Stimulated activated CD8-positive, alpha-beta memory T cell treated with anti-CD3 and anti-CD28 coated beads, Interleukin-2, amount 100 ng/mL, for 1 hour (primary cell): ENCODE measurements at places on chromosomes 12 and 14.

GRCh38 chr12:111230649-111231048, 138.2 kb downstream of the PHETA1 start:
- no peak for DNase-seq

DNA sequence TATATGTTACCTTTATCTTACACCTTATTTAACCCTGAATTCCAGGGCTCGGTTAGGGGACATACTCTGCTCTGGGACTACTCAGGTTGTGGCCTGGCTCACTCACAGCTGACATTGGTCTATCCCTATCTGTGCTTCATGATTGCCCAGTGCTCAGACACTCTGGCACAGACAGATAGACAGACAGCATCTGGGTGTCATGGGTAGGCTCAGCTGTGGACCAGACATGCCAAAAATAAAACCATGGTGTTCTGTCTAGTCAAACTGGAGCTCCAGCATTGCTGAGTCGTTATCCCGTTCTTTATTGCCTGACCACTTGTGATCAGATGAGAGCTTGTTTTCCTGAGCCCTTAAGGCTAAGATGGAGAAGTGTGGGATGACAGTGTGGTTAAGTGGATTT, 29.0 kb downstream of the FBXW8 start:
- DNase-seq: no peak

GRCh38 chr12:71009430-71010142, 89.0 kb upstream of the PTPRR start:
- DNase-seq: no peak

DNA sequence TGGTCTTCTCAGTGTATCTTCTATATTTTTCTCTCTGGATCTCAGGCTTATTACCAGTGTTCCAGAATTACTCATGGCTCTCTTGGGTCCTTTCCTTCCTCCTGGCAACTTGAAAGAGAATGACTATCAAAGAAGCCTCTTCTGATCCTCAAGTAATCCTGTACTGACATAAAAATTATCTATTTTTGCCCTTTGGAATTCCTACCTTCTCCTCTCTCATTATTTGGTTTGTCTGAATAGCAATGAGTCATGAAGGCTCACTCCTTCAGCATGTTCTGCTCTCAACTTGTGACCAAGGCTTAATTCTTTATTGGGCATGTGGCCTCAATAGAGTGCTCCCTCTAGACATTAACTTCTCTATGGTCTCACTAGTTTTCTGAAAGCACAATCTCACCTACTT, 553.6 kb upstream of the ATP2B1 start:
- DNase-seq: no peak

DNA sequence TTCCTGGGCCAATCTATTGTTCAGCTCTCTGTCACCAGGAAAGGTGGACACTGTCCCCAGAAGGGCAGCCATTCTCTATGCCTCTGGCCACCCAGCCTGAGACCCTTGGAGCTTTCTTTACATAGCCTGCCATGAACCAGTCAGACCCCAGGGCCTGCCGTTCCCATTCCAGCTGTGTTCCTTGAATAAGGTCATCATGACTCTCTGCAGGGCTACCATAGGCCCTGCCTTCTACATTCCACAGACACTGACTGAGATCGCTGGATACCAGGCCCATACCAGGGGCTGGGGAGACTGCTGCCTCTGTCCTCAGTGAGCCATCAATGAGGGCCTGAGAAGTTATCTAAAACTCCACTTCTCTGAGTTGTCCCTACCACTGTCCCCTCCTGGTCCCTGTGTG, 75.5 kb downstream of the SYNE3 start:
- no peak for DNase-seq

DNA sequence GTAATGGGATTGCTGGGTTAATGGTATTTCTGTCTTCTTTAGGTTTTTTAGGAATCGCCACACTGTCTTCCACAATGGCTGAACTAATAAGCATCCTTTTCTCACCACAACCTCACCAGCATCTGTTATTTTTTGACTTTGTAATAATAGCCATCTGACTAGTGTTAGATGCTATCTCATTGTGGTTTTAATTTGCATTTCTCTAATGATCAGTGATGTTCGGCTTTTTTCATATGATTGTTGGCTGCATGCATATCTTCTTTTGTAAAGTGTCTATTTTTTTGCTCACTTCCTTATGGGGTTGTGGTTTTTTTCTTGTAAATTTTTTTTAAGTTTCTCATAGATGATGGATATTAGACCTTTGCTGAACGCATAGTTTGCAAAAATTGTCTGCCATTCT, 377.9 kb downstream of the GALC start:
- DNase-seq: no peak

- DNase-seq: no peak
Measured at GRCh38 chr12:18824287-18824686, 86.4 kb downstream of the CAPZA3 start.

- DNase-seq: no peak
Measured at GRCh38 chr14:68730348-68730747, 62.5 kb downstream of the ZFP36L1 start.

DNA sequence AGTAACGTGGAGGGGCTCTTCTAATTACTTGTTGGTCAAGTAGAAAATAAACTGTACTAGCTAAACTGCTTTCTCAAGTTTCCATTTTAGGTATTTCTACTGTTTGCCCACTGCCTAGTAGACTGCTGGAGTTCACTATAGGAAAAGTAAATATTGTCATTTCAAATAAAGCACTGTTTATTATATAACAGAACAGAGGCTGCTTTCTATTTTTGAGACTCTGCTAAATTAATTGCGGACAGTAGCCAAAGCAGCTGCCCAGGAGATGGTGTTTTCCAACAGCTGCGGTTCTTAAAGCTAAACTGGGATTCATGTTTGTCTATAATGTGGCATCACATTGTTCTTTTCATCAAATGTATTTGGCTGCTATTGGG, 15.9 kb upstream of the SIX1 start:
- no peak for DNase-seq

DNA sequence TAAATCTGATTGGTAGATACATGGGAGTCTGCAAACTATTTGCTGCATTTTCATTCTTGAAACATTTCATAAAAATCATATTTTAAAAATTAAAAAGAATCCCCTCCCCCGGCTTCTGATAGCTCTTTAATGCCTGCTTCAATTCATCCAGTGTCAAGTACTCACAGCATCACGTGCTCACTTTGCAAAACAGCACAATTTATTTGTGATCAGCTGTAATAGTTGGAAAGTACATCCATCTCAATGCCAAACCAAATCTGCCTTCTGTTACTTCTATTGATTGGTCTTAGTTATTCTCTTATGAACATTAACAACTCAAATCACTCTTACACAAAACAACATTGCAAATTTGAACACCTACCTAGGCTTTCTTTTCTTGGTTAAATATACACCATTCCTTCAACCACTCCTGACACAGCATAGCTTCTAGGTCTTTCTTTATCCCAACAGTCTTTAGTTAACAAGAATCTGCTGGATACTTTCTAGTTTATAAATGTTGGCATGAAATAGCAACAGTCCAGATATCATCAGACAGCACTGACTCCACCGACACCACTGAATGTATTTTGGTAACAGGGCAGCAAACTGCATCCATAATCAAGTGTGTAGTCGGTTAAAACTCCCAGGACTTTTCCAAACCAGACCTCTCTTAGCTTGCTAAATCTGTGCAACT, 58.0 kb downstream of the PARP11 start:
- DNase-seq: no peak

DNA sequence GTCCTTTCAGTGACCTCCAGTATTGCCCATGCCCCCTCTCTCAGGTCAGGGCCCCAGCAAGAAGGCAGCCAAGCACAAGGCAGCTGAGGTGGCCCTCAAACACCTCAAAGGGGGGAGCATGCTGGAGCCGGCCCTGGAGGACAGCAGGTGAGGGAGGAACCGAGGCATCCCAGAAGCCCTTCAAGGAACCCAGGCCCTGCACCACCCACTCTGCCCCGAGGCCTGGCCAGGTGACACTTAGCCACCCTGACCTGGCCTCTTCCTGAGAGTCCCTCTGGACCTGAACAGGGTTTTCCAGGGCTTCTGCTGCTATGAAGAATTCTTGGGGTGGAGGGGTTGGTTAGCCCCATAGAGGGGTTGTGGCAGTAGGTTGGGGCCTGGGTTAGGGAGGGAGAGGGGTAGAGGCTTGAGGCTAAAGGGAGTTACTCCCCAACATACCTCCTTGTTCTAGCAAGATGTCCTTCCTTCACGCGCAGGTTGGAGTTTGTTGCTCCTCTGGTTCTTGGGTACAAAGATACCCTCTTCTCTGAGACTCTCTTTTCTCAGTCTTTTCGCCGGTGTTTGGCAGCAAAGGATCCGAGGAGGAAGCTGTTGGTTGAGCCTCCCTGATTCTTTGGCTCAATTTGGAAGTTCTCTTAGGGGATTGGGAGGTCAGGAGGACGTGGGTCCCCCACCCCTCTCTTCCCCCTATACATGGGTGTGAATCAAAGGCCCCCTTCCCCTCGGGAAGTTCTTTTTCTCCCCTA, 2.1 kb downstream of the TARBP2 start:
- DNase-seq: no peak

GRCh38 chr12:52139579-52140062, 52.2 kb downstream of the KRT80 start:
- DNase-seq: no peak

GRCh38 chr14:76763096-76764041, 2.1 kb downstream of the VASH1 start:
- DNase-seq: no peak

DNA sequence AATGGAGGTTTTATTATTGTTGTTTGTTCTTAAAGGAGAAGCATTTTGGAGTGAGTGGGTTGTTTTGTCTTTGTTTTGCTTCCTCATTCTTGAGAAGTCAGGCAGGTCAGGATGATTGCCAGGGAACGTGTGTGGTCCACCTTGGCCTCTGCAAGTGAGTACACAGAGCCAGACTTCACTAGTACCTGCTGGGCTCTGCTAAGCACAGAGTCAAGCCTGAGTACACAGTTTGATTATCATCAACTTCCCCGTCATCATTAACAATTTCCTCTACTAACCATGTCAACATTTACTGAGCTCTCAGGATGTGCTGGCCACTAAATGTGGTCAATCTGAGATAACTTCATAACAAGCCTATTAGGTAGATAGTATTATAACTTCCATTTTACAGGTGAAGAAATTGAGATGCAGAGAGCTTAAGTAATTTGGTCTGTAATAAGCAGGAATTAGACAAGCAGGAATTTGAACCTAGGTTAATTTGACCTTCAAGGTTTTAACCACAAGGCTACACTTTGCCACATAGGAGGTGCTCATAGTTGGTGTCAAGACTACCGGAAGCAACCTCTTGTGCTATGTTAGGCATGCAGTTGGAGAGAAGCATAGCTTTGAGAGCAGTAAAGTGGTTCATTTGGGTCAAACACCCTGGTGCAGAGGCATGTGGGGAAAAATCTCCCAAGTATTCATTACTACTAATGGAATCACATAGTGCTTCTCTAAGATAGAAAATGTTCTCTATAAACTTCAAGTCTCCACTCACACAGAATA, 178.3 kb downstream of the NUAK1 start:
- no peak for DNase-seq

DNA sequence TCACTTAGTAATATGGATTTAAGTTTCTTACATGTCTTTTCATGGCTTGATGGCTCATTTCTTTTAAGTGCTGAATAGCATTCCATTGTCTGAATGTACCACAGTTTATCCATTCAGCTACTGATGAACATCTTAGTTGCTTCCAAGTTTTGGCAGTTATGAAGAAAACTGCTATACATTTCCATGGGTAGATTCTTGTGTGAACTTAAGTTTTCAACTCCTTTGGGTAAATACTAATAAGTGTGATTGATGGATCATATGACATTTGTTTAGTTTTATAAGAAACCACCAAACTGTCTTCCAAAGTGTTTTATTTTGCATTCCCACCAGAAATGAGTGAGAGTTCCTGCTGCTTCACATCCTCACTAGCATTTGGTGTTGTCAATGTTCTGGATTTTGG, 119.2 kb downstream of the NAV3 start:
- DNase-seq: no peak

- DNase-seq: no peak
Measured at GRCh38 chr14:100201701-100202100, 37.2 kb upstream of the YY1 start.

DNA sequence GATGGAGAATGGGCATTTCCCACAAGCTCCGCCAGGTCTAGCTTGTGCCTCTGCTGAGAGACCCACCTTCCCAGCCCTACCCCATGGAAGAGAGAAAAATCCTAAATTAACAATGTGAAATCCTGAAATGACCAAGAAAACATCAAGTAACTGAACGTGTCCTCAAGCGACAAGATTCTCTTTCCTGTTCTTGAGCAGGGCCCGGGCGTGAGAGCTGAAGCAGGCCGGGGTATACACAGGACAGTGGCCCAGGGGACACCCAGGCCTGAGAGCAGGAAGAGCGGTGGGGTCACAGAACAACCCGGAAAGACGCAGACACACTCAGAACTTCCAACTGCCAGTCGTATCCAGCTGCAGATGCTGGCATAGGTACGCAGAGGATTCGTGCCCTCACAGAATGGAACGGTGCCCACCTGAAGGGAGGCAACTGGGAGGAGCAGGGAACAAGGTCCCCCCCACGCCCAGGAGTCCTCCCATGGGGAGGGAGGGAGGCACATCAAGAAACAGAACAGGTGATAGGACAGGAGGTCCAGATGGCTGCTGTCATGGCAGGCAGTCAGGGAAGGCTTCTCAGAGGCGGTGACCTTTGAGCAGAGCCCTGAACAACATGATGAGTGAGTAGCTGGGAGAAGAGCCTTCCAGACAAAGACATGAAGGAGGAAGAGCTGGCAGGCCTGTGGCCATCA, 9.1 kb downstream of the RIMBP2 start:
- DNase-seq: no peak

DNA sequence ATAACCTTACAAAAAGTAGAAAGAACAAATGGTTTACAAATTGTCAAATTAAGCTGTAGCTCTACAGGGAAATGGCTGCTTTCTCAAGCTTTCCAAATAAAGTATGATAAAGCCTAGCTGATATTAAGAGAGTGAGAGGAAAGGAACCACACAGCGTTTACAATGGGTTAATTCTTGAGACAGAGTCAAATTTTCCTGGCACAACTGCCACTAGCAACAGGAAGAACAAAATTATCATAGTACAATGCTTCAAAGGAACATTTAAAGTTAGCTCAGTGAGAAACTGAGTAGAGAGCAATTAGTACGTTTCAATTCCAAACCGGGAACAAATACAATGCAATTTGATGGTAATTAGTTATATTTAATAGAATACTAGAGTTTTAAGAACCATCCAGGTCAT, 116.0 kb downstream of the PPP1R12A start:
- no peak for DNase-seq

DNA sequence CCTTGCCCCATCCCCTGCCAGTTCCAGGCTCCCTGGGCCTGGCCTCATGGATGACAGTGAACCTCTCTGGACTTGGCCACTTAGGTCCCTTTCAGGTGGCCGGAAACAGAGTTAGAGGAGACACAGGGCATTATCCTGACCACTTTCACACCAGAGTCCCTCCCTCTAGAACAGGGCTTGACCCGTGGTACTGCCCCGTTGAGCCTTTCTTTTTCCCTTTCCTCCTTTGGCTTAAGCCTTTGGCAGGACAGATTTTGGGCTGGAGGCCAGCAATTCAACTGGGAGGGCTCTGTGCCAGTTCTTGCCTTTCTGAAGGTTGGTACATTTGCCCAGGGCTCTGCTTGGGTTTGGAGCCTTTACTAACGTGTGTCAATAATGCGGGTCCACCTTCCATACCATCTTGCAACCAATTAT, 22.8 kb downstream of the TPCN1 start:
- no peak for DNase-seq

GRCh38 chr14:34966413-34966812, 16.4 kb upstream of the SRP54 start:
- no peak for DNase-seq

GRCh38 chr12:57012600-57013465, 3.5 kb downstream of the TAC3 start:
- no peak for DNase-seq

- no peak for DNase-seq
Measured at GRCh38 chr14:23364164-23365035, 572 bp downstream of the EFS start.
